ENCODE measurements at places on chromosomes 6 and 20. TPM values are rescaled to one million over a fixed set of nuclear protein-coding genes. Genes with fewer than 3 reads are reported as not detected.

The CDSN gene
- not detected for total RNA-seq

DNA sequence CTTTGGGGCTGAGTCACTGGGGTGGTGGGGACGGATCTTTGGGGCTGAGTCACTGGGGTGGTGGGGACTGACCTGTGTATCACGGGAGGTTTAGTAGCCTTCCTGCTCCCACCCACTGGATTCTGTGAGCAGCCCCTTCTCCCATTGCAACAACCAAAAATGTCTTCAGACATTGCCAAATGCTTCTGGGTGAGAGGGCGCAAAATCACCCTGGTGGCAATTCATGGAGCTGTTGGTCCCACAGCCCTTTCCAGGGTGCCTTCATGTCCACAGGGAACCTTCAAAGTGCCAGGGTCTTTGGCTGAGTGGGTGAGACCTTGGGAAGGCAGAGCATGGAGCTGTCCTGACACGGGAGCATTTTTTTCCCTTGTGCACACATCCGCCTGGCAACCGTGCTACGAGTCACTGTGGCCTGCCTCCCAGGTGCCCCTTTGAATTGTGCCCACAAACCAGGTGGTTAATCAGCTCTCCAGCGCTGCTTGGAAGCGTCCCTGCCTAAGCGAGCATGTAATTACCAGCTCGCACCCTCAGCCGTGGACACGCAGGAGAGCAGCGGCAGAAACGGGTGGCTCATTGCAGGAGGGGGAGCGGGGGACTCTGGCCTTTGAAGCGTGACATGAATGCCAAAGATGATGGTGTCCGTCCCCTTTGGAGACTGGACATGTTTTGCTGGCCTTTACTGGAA is 27.4 kb upstream of the APCDD1L start:
- peak; percentile 28 for DNase-seq

- DNase-seq, result no peak
Measured at GRCh38 chr20:37786043-37786442, 92.2 kb downstream of the CTNNBL1 start.

GRCh38 chr20:14536738-14537137 is 199.3 kb upstream of the FLRT3 start:
- no peak for DNase-seq

DNA sequence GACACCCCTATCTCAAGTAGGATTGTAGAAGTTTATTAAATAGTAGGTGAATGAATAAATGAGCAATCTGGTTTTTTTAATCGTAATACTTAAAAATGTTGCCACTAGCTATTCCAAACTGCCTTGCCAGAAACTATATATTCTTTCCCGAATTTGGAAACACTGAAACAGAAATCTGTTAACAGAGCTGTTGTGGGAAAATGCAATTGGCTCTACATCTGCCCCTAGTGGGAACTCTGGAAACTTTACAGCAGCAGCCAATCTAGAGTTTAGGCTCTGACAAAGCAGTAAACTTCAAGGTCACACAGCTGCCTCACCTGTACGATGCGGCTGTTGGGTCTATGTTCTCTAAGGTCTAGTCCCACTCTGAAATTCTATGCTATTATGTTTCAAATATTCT is 41.7 kb downstream of the SYNE1 start:
- DNase-seq, result no peak

- no peak for DNase-seq
Measured at GRCh38 chr20:50868509-50869495, 62.4 kb downstream of the ADNP start.

- no peak for DNase-seq
Measured at GRCh38 chr6:129242546-129242945, 359.6 kb downstream of the LAMA2 start.

GRCh38 chr6:98875375-98875774 is 41.0 kb downstream of the POU3F2 start:
- no peak for DNase-seq

Data from right atrium auricular region (tissue), 2 donors.